ENCODE measurements at places on chromosomes 16 and 17.

DNA sequence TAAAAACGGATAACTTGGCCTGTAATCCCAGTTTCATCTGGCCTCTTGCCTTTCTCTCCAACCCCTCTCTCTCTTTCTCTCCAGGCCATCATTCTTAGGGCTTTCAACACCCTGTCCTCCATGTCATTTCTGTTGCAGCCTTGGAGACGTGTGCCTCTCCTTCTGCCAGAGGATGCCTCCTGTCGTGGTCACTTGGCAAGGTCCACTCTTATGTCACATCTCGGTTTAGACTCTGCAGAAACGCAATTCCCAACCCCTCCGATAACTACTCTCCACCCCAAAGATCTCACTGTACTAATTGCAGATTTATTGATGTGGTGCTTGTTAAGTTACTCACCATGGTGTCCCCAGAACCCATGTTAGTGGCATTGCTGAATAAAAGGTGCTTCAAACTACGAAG, 787.3 kb upstream of the RBFOX1 start:
- DNase-seq, result no peak

GRCh38 chr16:63228259-63228658, 1192.0 kb upstream of the CDH8 start:
- DNase-seq, result no peak

- DNase-seq, result no peak
These were observed 106.4 kb downstream of the PARN start for GRCh38 chr16:14523632-14524031.

DNA sequence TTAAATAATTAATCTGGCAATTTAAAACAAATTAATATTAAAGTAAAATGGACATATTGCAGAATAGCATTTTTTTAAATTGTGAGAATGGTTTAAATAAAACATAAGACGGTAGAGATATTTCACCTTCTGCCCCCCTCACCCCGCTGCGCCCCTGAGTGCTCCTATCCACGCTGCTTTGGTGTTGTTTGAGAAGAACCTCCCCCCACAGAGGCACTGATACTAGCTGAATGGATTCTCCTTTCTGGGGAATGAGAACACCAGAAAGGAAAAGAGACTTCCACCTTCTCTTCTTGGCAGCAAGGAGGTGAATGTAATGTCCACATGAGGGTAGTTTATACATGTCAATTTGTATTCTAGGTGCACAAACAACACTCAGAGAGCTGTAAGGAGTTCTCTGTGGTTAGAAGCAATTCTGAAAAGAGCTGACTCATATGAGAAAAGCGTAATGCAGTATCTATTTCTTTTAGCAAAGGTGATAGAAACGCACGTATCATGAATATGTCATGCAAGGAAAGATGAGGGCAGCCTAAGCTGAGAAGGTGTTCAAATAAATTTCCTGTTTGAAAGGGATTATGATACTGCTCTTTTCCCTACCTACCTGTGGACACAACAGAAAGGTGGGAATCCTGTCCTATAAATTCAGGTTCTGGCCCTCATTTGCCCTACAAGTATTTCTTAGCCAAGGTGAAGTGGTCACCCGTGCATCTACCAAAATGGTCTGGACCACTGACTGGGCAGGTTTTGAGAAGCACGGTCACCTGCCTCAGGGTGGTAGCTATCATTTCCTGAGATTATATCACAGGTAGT, 126.9 kb downstream of the PARN start:
- no peak for DNase-seq

- no peak for DNase-seq
These were observed 80.2 kb downstream of the RPTOR start for GRCh38 chr17:80624864-80625263.

- DNase-seq, result no peak
These were observed 7.0 kb downstream of the ARMC7 start for GRCh38 chr17:75116737-75117136.

DNA sequence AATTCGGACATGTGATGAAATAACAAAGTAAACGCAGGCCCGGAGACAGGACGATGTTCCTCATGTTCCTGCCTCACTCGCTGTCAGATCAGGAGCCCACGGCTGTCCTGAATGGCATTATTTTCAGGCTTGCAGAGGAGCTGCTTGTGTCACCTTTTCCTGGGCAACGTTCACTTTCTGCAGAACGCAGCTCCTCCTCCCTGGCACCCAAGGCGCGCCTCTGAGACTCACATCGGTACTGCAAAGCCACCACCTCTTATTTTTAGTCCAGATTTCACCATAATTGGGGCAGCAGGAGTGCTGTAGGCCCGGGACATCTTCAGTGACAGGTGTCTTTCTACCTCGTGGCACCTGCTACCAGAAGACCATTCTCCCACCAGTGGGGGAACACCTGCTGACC, 8.0 kb upstream of the C16orf96 start:
- DNase-seq, result no peak

DNA sequence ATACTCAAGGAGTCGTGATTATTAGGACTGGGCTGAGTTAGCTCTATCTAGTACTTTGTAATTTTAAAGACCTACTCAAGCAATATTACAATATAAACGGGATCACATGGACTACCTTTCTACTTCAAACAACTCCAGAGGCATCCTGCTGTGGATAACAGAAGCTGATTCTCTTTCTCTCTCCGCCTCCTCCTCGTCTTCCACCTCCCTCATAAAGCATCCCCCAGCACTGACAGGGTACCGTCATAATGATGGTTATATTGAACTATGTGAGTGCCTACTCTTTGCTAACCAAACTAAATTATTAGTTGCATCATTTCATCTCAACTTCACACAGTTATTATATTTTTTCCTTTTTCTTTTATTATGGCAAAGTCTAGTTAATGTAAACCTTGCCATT, 165.4 kb upstream of the FOXF1 start:
- DNase-seq, result no peak

- DNase-seq, result no peak
These were observed 68.1 kb downstream of the GAS7 start for GRCh38 chr17:10130263-10130662.

DNA sequence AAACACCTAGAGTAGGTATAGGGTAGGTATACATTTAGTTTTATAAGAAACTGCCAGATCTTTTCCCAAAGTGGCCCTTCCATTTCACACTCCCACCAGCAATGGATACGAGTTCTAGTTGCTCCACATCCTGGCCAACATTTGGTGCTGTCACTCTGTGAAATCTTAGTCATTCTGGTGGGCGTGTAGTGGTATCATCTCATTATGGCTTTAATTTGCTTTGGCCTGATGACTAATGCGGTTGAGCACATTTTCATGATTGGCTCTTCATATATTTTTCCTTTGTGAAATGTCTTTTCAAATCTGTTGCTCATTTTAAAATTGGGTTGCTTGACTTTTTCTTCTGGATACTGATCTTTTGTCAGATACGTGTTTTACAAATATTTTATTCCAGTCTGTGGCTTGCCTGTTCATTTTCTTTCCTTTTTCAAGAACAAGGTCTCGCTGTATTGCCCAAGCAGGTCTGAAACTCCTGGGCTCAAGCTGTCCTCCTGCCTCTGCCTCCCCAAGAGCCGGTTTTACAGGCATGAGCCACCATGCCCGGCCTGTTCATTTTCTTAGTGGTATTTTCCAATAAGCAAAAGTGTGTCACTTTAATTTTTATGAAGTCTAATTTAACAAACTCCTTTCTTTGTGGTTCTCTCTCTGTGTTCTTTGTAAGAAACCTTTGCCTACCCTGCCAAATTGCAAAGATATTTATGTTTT, 192.4 kb downstream of the SEC14L1 start:
- DNase-seq, result peak; percentile 49
